ENCODE measurements at places on chromosomes 3 and 15.

- no peak for DNase-seq
Measured at GRCh38 chr3:173770011-173770410, 372.5 kb downstream of the NLGN1 start.

DNA sequence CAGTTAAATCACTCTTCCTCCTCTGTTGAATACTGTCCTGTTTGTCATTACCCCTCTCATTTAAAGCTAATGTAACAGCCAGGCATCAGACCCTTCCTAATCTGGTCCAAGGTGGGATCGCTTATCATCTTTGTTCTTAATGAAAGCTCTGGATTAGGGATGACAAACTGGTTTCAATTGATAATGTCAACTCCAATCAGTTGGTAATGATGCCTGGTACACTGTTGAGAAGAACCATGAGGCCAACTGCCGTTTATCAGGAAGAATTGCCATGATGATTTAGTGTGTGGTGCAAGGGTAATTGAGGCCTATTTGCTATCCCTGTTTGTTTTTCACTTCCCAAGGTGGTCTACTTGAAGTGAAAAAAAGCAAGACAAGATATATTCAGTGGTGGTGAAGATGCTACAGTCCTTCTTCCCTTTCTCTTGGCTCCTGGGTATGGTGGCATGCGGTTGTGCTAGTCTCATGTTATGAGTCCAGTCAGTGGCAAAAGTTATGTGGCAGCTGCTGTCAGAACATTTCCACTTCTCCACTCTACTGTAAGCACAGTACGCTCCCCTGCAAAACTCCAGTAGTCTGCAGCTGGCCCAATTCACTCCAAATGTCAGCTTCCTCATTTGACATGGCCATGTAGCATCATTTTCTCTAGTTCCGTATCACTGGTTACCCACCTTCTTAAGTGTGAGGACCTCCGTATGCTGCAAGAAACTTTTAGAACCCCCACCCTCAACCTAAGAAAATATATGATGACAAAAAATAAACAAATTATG lies 72.5 kb downstream of the MORC1 start:
- DNase-seq, result no peak

DNA sequence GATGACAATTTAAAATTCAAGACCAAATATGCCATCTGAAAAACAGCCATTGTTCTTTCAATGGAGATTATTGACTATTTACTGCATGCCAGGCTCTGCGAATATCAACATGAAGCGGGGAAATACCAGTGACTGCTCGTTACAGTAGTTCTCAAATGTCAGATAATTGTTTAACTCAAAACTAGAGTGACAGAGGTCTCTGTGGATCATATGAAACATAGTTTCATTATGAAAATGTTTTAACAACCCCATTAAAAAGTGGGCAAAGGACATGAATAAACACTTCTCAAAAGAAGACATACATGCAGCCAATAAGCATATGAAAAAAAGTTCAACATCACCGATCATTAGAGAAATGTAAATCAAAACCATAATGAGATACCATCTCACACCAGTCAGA lies 50.0 kb upstream of the GPR149 start:
- no peak for DNase-seq

DNA sequence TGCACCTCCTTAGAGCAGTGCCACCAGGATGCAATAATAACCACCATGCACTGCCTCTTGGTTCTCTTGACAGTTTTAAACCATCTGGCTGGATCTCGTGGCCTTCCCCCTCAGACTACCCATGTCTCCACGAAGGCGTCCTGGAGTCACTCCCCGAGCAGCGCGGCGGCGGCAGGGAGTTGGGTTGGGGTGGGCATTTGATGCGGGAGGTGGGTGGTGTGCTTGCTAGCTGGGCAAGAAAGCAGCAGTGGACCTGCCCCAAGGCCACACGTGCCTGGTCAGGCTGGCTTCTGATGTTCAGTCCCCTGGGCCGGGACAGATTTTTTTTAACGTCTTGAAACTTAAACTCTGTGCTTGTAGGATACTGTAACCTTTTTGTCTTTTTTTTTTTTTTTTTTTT lies 3.9 kb upstream of the TTLL3 start:
- no peak for DNase-seq

- no peak for DNase-seq
Measured at GRCh38 chr15:90271459-90272166, 6.1 kb downstream of the NGRN start.

GRCh38 chr15:99914723-99915122 lies 181.5 kb upstream of the LYSMD4 start:
- no peak for DNase-seq

DNA sequence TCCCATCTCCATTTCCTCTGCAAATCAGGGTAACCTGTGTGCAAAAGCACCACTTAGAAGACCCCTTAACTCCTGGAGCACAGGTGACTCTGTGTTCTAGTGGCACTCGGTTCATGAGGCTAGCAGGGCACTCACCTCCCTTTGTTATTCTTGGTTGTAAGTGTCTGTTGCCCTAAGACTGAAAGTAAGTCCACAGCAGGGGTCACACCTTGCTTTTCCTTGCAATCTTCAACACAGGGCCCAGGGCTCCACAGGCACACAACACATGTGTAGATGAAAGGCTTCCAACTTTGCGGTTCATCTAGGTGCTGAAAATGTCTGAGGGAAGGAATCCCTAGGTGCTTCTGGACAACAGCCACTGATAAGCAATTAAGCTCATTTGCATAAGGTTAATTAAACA lies 2.9 kb downstream of the RNU6-1 start:
- no peak for DNase-seq

DNA sequence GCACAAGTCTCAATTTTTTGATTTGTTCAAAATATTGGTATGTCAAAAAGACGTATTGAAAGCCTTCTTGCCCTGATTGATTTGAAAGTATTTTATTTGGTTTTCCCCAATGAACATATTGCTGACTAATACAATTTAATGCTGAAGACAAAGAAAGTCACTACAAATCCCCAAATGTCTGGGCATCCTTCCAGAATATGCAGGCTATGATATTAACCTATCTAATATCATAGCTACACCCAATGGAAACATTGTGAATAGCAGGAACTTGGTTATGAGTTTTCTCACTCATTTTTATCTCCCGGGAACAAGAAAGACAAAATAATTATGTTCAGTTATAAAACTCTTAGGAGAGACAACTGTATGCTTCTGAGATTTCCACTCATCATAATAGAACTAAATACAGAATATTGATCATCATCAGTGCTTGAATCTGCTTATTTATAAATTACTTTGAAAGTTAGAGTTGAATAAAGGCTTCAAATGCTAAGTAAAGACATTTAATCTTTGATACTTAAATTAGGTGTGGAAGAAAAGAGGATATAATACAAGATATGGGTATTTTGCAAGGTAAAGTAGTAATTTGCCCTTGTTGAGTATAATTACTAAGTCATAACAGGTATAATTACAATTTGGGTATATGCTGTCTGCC lies 483.9 kb downstream of the RBMS3 start:
- no peak for DNase-seq

GRCh38 chr3:713006-713621 lies 379.7 kb upstream of the CNTN6 start:
- DNase-seq, result no peak

- no peak for DNase-seq
Measured at GRCh38 chr15:97200161-97200560, 760.3 kb upstream of the ARRDC4 start.

- DNase-seq, result no peak
Measured at GRCh38 chr3:137249311-137249940, 291.6 kb downstream of the IL20RB start.

- no peak for DNase-seq
Measured at GRCh38 chr3:126354776-126355175, 2.4 kb downstream of the KLF15 start.

Data from stimulated activated CD4-positive, alpha-beta T cell treated with anti-CD3 and anti-CD28 coated beads, Interleukin-12 subunit alpha, Interleukin-12 subunit beta, amount 100 ng/mL, for 24 hours (primary cell).